ENCODE measurements at places on chromosomes 6 and 20.

DNA sequence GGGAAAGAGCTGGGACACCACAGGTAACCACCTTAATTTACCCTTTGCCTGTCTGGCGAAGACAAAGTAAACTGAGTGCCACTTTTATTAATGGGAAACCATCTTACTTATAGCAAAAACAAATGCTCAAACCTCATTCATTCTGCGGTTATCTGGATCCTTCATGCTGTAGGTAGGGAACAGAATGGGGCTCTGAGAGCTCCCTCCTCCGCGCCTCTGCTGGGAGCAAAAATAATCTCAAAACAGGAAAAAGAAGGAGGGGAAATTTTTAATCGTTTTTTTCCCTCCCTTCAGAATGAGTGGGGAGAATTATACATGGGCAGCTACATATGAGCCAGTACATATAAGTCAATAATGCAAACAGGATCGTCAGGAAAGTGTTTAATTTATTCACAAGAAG lies 177.3 kb downstream of the GMPR start:
- no peak for DNase-seq

DNA sequence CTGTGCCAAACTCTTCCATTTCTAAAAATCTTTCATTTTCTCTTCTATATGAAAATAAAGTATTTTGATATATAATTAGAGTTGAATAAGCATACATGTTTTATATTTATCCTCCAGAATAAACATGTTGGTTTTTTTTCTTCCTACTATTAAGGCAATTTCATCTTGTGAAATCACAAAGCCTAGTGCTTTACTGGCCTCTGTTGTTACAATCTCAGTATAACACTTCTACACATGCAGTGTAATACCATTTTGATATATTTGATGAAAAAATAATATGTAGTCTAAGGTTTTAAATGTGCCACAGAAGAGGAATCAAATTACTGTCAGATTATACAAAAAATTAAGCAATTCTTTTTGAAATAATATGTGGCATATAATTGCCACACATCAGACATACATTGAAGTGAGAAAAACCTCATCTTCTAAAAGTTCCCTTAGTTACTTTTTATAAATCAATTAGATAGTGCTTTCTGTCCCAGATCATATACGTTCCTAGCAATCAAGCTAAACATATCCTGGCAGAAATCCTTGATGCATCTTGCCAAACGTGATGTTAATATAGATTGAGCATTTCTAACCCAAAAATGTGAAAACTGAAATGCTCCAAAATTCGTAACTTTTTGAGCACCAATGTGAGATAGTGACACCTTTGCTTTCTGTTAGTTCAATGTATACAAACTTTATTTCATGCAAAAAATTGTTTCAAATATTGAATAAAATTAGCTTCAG lies 225.1 kb upstream of the MANEA start:
- no peak for DNase-seq

DNA sequence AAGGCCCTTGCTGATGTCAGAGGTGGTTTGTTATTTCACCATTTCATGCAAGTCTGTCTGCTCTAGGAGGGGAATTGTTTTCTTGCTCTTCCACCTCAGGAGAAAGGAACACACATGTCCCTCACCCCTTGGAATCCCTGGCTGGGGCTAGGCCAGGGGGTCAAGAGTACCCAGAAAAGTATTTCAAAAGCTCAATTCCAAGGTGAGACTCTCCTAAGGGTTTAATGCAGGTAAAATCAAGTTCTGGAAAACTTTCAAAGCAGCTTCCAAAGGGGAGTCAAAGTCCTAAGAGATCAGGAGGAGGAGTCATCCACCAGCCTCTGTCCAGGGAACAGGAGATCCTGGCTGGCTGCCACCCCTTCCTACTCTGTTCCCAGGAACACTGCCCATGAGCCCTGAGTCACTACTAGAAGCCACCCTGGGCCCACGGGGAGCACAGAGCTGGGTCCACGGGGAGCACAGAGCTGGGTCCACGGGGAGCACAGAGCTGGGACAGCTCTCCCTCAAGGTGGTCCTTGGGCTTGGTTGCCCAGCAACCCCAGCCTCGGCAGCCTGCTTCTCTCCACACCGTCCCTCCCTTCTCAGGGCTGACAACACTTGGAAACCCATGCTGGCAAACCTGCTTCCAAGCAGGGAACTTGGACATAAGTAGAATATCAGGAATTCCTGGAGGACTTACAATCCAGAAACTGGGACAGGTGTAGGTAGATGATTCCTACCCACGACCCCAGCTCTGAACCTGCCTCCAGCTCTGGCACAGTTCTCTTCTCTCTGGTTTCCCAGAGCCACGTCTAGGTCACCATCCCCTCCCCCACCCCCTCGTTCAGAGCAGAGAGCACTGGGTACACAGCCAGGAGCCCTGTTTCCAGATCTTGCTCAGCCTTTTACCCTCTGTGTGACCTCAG lies 35.3 kb upstream of the CDKN1A start:
- no peak for DNase-seq

DNA sequence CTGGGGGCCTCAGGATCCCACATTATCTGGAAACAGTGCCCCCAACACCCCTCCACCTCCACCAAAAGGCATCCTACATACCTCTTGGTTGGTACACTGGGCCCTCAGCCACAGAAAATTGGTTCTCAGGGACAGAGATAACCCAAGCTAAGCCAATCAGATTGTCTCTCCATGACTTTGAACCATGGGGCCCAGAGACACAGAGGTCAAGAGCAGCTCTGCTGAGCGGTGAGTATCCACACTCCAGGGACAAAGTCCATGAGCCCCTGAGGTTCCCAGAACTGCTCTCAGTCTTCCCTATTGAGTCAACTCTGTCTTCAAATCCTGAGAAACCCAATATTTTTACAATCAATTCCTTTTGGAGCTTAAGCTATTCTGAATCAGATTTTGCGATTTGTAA lies 35.3 kb downstream of the COL11A2 start:
- DNase-seq: no peak

GRCh38 chr20:40506537-40506939 lies 182.5 kb downstream of the MAFB start:
- DNase-seq: peak; percentile 5

DNA sequence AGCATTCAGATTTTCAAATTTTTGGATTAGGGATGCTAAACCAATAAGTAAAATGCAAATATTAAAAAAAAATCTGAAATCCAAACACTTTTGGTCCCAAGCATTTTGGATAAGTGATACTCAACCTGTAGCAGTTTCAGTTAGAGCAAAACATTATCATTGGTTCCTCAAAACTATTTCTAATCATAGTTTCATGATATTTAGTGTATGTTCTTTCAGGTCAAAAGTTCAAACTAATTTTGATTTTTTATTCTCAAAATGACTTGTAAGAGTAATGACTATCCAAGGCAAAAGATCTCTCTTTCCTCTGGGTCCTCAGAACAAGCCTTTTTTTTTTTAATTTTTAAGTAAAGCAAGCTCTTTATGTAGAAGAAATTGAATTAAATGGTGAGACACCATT lies 64.0 kb upstream of the TFB1M start:
- DNase-seq: no peak

GRCh38 chr6:1589208-1589607 lies 20.5 kb upstream of the FOXC1 start:
- DNase-seq: no peak

DNA sequence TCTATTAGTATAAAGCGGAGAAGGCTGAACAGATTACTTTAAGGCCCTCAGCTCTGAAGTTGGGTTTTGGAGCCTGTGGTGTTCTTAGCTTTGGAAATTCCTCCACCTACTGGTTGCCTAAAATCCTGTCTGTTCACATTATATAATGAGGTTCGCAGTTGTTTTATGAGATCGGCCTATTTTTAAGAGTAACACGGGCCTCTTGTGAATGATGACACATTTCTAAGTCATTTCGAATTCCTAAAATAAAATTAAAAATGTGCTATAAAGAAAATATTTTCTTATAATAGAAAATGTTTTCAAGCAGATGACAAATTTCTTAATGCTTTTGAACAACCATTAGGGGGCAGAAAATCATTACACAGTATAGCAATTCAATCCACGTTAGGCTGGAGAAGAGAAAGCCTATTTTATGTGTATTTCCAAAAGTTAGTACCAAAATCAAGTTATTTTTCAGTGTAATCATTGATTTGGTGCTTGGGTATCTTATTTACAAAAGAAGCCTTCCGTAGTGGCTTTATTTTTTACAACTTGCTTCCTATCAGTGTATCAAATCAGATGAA lies 15.8 kb upstream of the FAM8A1 start:
- DNase-seq: no peak

DNA sequence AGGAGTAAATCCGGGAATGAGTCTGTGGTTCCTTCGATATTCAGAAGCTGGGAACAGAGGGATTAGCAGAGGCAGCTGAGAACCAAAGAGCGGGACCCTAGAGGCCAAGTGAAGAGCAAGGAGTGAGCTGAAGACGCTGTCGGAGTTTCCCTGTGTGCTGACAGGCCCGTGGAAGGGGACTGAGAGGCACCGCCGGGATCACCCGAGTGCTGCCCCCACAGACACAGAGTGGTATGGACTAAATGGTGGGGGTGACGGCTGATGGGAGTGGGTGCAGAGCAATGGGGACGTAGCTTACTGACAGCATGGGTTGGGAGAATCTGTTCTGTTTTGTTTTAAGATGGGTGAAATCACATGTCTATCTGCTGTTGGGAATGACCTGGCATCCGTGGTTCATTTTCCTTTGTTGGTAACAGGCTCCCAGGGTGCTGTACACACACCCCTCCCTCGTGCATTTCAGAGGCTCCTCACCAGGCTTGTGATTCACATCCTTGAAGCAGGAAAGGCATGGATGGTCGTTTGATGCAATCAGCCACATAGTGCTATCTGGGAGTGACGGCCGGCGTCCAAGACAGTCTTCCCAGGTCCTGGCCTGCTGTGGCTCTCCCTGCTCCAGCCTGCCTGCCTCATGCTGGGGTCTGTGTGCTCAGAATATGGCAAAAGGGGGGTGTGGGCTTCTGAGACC lies 97.4 kb downstream of the THBS2 start:
- DNase-seq: no peak

DNA sequence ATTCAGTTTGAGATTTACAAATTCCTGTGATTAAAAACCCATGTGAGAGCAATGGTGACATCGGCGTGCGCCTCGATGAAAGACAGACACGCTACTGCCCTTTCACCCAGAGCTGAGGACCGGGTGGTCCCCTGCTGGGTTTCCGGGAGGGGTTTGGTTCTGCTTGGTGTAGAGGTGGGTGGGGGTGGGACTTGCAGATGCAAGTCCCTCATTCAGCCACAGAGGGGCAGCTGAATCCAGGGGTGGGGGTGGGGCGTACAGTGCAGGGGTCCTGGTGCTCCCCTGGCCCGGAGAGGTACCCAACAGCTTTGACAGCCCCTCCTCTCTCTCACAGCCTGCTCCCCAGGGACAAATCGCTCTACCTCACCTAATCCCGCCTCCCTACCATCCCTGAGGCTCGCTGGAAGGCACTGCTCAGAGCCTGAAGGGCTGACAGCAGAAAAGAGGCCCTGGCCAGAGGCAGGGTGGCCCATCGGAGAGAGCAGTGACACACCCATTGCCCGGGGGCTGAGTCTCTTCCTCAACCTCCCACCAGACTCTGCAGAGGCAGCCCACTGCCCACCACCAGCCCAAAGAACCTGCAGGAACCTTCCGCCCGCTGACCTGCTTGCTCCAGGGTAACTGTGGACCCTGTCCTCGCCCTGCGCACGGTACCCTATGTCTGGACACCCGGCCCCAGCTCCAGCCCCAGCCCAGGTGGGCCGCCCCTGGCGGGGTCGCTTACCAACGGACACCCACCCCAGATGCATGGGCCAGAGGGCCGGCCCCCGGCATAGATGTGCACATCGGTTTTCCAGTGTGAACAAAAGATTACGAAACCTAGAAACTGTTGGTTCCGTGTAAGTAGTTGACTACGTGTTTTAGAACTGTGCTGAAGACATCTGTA lies 118.4 kb downstream of the JPH2 start:
- no peak for DNase-seq
